ENCODE measurements at places on chromosomes 4 and X.
A peak's percentile ranks its signal among the peaks of the same experiment; 100 is the strongest.

GRCh38 chr4:108118505-108118904 lies 50.2 kb downstream of the LEF1 start:
- DNase-seq, result no peak

DNA sequence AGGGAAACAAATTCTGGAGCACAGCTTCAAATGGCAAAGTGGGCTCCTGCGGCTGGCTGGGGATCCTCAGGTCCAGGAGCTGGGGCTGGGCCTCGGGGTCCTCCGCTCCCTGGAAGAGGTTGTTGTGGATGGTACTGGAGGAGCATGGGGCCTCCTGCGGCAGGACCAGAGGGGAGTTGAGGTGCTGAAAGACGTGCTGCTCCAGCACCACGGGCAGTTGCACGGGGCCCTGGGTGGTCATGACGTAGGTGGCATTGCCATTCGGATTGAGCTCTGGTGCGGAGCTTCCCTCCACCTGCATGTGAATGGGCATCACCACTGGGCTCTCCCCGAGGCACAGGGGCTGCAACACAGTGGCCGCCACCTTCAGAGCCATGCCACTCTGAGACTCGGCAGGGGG lies 59.7 kb downstream of the RAI2 start:
- no peak for DNase-seq

DNA sequence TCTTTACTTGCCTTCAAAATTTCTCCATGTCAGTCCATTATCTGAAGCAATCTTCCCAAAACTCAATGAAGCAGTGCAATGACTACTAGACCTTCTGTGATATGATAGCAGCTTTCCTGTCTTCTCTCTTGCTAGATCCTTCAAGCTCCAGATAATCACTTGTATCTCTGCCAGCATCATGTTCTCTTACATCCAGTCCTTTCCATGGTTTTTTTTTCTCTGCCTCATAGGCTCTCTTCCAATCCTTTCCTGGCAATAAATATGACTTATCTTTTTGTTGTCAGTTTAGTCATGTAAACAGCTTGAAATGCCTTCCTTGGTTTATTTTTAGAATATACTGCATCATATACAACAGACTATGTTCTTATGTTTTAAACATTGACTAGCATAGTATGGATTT lies 193.5 kb downstream of the CFAP299 start:
- DNase-seq, result no peak

DNA sequence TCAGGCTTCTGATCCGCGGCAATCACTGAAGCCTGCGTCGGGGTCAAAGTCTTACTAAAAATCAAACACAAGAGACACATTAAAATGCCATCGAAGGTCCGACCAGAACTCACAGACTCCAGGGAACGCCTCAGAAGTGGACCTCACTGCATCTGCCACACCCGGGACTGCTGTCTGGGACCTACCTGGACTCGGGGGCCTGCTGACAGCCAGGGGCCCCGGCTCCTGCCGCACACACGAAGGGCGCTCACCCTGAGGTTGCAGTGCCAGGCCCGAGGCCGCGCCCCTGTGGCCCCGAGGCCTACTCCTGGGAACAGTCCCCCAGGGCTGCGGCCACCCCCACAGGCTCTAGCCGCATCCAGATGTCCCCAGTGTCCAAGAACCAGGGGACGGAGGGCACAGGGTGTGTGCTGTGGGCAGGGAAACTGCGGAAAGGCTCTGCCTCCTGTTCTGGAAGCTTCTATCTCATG lies 7.4 kb downstream of the CTBP1 start:
- DNase-seq, result no peak

GRCh38 chr4:152687974-152688599 lies 8.3 kb upstream of the TMEM154 start:
- DNase-seq, result no peak

DNA sequence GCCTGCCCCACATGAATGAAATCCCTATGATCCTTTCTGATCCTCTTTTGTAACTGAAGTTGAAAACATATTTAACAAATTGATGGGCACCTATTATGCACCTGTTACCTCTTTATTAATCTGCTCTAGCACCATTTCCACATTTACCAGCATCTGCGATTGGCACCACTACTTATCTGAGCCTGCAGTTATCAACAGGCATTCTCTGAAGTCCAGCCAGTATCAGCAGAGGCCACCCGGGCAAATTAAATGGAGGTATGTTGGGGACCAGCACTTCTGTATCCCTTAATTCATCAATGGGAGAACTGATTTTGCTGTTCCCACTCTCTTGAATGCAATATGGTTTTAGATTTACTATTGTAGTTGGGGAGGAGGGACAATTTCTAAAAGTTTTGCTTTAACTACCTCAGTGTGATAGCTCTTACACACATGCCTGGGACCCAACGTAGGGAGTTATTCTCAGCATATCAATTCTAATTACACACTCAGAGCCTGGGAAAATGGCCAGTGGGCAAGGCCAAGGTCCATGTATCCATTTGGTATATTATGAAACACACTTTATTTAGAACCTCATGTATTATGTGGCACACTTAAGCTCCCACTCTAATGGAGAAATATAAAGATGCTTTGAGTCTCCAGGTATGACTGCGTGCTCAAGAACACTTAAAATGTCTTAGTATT lies 1927.1 kb upstream of the PCDH7 start:
- DNase-seq, result no peak

DNA sequence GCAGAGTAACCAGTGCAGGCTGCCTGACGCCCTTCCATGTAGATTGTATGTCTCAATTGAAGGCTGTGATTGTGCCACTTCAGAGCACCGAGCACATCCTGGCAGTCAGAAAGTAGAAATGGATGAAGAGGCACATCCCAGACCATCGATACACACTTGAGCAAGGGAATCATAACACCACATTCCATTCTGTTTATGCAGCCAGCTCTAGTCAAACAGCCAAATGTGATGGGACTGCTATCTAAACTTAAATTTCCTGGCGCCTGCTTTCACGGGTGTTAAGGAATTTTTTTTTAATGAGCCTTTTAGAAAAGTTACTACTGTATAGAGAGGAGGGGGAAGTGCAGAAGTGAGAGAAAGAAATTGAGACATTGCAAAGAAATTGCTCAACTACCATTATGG lies 84.4 kb downstream of the PPARGC1A start:
- DNase-seq, result no peak

GRCh38 chr4:82798168-82799005 lies at the start of gene SCD5:
Gene SCD5, minus strand, starts transcription at chr4:82798796. Its CDS starts 259 bp downstream, at chr4:82798537.
- DNase-seq, result no peak

GRCh38 chr4:147192679-147193078 lies 247.0 kb upstream of the TTC29 start:
- no peak for DNase-seq

DNA sequence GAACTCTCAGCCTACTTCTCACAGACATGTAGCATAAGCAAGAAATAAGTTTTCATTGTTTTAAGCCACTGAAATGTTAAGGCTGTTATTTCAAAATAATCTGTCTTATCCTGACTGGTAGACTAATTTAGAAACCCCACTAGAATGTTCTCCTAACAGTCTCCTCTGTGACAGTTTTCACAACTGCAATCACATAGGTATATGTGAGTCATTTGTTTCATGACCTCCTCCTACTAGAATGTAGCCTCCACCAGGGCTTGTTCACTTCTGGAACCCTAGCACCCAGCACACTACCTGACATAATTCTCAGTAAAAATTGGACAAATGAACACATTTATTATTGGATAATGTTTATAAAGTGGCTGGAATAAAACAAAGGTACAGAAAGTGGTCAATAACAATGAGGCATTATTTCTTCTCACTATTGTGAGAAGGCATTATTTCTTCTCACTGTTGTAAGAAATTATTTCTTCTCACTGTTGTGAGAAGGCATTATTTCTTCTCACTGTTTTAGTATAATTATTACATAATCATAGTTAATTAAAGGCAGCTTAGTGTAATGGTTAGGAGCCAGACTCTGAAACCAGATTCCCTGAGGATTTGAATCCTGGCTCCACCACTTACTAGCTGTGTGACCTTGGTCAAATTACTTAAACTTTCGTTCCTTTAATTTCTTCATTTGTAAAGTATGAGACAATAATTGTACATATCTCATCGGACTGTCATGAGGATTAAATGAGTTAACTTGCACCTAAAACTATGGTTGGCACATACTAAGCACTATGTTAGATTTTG lies 251.5 kb downstream of the RASL11B start:
- DNase-seq, result no peak

DNA sequence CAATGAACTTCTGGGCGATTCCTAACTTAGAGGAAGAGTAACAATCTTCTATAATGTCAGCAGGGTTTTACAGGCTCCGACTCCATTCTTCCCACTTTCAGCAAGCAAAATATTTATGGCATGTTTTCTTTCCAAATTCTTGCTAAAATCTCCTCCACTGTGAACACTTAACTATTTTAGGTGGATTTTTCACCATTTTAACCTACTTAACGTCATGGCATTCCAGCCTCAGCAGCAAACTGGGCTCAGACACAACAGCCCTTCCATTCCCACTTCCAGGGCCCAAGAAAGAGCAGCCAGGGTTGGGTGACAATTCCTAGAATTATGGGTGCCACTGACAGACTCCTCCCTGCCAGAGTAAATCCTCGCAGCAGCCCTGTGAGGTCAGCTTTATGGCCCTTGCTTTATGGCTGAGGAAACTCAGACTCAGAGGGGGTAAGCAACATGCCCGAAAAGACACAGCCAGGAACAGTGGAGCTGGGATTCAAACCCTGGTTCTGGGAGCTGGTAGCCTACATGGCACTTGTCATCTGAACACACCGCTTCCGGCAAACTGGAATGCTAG lies 112.8 kb upstream of the MAP3K15 start:
- no peak for DNase-seq

DNA sequence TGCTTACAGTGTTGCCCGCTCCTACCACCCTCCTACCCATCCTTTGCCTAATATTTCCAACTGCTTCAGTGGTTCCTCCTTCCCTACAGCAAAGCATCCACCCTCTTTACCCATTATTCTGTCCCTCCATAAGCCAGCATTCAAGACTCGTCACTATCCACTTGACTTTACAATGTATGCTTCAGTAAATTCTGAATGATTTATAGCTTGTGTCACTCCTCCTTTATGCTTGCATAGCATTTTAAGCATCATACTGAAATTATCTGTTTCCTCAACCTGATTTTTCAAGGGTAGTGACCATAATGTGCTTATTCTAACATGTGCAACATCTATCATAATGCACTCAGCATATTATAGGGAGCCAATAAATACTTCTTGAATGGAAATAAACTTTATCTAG lies 365.5 kb downstream of the RAB28 start:
- DNase-seq, result peak; percentile 94

- DNase-seq, result no peak
These were observed 90.1 kb upstream of the PSAPL1 start for GRCh38 chr4:7524843-7525242.

DNA sequence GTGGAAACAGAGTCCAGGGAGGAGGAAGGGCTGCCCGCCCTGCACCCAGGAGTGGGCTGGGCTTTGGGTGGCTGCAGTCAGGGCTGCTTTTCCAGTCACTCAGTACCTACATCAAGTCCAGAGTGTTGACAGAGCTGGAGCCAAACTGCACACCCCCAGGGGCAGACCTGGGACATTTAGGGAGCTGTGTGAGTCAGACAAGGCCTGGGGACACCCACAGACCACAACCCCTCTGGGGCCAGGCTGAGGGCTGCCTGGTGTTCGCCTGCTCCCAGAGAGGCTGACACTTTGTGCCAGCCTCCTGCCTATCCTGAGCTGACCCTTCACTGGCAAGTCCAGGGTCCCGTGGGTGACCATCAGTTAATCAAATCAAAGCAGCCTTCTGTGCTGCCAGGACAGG lies 240.0 kb downstream of the BCOR start:
- no peak for DNase-seq

DNA sequence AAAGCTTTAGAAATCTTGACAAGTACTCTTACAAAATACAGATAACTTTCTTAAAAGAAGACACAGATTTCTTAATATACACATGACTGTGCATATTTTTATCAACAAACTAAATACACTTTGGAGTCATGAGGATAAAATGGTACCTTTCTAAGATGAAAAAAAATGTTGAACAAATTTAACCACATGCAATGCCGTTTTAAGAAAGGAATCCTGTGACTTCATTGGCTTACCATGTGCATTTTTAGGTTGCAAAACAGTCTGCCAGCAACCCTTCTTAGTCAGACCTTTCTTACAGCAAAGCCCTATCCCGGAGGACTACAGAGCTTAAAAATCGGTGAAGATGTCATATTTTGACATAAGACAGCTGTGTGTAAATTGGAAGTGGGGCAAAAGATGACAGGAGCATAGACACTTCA lies 51.7 kb downstream of the GASK1B start:
- DNase-seq, result no peak

GRCh38 chrX:151631822-151632221 lies 63.4 kb upstream of the PRRG3 start:
- no peak for DNase-seq

DNA sequence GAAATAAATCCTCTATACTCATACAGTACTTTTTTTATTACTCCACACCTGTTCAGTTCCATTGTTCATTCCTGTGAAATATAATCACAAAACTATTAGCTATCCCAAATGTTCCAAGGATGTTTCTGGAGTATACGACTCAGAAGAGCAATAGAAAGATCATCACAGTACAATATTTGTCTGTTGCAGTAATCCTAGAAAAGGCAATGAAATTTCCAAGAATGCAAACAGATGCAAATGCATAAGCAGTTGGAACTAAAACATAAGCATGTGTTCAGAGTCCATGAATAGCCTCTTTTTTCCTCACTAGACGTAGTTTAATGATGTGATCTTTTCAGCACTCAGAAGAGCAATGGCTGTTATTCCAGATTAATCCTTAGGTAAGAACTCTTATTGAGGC lies 55.2 kb downstream of the RTL3 start:
- DNase-seq, result no peak

GRCh38 chr4:5890063-5890727 lies 2.7 kb downstream of the CRMP1 start:
- DNase-seq, result peak; percentile 57

DNA sequence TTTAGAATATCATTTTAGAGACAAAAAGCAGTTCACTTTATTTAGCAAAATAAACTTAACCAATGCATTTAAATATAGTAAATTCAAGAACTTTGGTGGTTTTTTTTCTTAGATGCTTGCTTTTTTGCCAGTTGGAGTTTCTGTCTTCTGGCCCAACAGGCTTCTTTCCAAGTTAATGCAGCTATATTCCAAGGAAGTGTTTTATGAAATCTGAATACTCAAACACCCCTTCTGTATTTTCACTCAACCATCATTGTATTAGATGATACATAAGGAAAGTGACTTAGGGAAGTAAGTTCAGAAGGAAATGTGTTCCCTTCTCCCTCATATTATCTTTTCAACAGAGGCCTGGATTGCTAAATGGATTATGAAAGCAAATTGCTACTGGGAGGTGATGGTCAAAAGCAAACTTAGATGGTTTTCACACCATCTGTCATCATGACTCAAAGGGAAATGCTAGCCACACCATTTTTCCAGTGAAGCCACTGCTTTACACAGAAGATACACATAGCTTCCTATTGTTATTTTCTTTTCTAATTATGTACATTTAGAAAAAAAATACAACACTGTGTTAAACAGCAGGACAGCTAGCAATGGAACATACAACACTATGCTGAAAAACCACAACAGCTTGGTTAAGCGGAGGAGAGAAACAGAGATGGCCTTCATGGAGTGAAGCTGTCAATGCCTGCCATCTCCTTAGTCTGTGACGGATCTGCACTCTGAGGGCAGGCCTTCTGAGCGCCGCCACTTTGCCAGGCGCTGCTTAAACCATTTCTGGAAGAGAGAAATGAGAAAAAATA lies 32.9 kb downstream of the HOPX start:
- DNase-seq, result no peak

Data from NCI-H187 treated with DMSO at 0.1 percent for 48 hours (cell line).